ENCODE measurements at places on chromosomes 4 and X.

- DNase-seq: peak; percentile 1
Measured at GRCh38 chrX:11591723-11592346, 73.9 kb downstream of the ARHGAP6 start.

- no peak for DNase-seq
Measured at GRCh38 chr4:156766846-156767245, 204.8 kb downstream of the PDGFC start.

- DNase-seq: peak; percentile 19
Measured at GRCh38 chrX:58025979-58026378, 115.7 kb upstream of the ZXDA start.

- no peak for DNase-seq
Measured at GRCh38 chr4:142124874-142125273, 488.5 kb downstream of the IL15 start.

DNA sequence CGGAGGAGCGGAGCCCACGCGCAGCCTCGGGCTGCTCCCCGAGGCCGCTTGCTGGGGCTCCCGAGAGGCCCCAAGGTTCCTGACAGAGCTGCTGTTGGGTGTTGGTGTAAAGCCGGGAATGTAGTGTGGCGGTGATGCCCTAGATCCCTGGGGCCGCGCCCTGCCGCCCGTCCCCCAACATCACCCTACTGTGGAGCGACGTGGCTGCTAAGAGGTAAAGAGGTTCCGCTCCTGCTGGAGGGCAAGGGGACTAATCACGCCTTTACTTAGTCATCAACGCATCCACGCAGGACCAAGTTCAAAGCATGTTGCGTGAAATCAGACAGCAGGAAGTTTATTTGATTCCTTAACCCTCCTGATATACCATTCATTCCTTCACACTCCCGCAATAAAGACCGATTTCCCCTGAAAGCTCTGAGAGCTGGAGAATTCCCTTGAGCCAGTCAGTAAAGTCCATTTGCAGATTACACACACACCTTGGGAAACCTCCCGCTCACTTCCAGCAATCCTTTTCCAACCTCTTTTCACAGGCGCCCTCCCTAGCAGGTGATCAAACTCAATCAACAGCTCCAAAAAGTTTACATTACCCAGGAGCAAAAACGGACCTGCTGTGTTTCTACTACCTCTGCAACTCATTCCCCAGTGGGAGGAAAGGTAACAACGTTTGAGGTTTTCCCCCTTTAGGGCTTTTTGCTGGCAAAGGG lies 579 bp upstream of the GABRA2 start:
- DNase-seq: no peak

- no peak for DNase-seq
Measured at GRCh38 chr4:57865264-57865663, 755.1 kb upstream of the IGFBP7 start.

- no peak for DNase-seq
Measured at GRCh38 chrX:145213504-145213903, 33.8 kb upstream of the SPANXN1 start.

GRCh38 chrX:12434493-12434892 lies 296.2 kb downstream of the FRMPD4 start:
- DNase-seq: no peak

DNA sequence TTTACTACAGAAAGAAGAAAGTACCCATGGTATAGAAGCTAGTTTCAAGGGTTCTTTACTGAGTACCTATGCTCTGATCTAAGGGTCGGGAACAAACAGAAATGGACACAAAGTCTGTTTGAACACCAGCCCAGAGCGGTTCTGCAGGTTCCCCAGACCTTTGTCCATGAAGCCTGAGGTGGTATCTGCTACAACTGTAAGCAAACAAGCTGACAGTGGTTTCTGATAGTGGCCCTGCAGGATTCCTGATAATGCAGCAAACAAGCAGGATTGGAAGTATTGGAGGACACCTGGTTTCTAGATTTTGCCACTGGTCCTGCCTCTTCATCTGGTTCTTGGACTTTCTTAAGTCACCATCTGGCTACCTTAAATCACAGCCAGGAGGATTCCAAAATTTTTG lies 23.7 kb downstream of the SMPX start:
- no peak for DNase-seq

GRCh38 chr4:37381040-37381668 lies 136.6 kb downstream of the NWD2 start:
- DNase-seq: no peak

- DNase-seq: peak; percentile 50
Measured at GRCh38 chrX:109714340-109714958, 18.6 kb downstream of the ACSL4 start.

DNA sequence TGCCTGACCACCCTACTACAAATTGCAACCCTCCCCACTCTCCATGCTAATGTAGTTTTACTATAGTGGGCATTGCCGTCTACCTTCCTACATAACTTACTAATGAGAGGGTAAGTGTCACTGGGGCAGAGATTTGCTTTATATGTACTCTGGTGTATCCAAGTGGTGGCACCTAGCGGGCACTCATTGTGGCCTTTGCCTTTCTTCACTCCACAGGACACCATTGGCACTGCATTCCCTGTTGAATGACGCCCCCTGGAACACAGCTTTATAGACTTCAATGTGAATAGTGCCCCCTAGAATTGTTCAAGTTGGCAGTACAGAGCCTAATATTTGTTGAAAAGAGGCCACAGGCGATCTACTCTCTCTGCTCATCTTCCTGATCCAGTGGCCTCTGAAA lies 215.8 kb downstream of the MID1IP1 start:
- DNase-seq: no peak

GRCh38 chr4:48046059-48046458 lies 29.5 kb downstream of the NIPAL1 start:
- DNase-seq: no peak

DNA sequence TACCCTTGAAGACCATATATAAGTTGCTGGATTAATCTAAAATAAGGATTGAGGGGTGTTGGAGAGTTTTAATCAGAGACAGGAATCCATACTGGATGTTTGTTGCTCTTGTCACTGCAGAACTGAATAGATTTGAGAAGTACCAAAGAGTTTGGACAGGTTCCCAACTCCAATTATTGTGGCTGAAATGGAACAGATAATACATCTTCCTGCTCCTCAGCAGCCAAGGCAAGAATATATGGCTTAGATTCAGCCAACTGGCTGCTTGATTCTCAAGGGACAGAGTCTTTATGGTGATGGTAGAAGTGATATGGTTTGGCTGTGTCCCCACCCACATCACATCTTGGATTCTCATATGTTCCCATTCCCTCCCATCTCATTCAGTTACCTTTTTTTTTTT lies 97.0 kb upstream of the PDHA2 start:
- DNase-seq: no peak

GRCh38 chr4:111630705-111631104 lies 514.5 kb upstream of the FAM241A start:
- peak; percentile 35 for DNase-seq

DNA sequence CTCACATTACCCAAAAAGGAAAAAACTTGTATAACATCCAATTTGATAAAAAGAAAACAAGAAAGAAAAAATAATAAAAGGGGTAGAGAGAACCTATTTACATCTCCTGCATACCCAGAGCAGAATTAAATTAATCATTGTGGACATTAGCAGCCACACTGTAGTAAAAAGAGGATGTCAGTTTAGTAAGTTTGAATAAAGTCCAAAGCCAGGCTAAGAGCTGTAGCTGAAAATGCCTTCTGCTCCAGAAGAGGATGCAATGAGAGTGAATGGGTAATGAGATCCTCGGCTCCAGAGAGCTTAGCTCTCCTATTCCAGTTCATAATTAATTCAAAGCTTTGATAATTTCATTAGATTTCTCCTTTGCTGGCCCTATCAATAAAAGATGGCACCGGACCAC lies 78.2 kb downstream of the SLC10A7 start:
- DNase-seq: no peak

GRCh38 chrX:115531818-115532403 lies 29.1 kb upstream of the PLS3 start:
- peak; percentile 85 for DNase-seq

GRCh38 chr4:186910385-186910784 lies 186.7 kb upstream of the FAT1 start:
- DNase-seq: no peak

- no peak for DNase-seq
Measured at GRCh38 chr4:103018391-103019307, 856 bp downstream of the SLC9B1 start.
